ENCODE measurements at places on chromosomes 4 and X.

GRCh38 chr4:178745203-178745602, 1303.0 kb upstream of the AGA start:
- DNase-seq: no peak

GRCh38 chr4:144648042-144648441, 2.1 kb downstream of the HHIP start:
- DNase-seq: no peak

- no peak for DNase-seq
Observed at GRCh38 chr4:130855533-130855932, 1759.6 kb downstream of the C4orf33 start.

- DNase-seq: no peak
Observed at GRCh38 chrX:31126205-31126604, 54.4 kb upstream of the FTHL17 start.

DNA sequence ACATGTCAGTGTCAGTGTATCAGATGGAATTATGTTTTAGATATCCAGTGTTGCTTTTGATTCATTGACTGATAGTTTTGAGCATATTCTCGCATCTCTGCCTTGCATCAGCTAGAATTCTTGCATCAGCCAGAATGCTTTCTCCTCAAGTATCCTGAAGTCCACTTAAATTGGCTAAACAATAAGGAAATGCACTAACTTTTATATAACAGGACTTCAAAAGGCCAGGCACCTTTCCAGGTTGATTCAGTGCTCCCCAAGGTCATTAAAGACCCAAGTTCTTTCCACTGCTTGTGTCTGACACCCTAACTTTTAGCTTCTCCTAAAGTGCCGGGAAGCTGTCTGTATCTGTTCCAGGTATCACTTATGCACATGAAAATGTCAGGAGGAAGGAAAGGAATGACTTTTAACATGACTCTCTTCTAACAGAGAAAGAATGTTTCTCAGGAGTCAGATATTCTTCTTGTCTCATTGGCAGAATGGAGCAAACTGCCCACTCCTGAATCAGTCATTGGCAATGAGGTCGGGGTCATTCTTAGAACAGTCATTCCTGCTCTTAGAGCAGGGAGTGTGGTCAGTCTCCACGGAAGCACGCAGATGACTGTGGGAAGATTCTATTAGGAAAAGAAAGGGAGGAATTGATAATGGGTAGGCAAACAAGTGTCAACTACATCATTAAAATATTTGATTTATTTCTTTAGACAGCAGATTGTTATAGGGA, 92.9 kb upstream of the TLL1 start:
- no peak for DNase-seq

DNA sequence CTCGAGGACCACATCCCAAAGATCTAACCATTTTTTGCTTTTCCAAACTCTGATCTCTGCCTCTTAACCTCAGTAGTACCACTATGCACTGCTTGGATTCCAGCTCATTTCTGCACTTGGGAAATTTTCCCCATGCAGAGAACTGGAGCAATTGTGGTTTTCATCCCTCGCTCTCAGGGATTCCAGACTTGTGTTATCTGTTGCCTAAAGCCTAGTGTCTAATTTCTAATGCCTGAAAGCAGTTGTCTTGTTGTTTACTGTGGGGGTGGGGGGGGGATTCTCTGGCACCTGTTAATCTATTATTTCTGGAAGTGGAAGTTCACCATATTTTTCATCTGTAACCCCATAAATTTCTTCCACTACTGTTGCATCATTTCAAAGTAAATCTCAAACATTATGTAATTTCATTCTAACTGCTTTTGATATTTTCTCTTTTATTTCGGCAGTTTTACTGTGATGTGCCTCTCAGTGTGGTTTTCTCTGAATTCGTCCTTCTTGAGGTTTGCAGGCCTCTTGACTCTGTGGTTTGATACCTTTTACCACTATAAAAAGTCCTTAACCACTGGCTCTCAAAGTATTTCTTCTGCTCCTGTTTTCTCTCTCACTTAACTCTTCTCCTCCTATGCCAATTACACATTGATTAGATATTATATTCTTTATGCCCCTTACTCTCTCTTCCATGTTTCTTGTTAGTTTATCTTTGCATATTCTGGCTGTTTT, 205.6 kb upstream of the EOLA2 start:
- no peak for DNase-seq

DNA sequence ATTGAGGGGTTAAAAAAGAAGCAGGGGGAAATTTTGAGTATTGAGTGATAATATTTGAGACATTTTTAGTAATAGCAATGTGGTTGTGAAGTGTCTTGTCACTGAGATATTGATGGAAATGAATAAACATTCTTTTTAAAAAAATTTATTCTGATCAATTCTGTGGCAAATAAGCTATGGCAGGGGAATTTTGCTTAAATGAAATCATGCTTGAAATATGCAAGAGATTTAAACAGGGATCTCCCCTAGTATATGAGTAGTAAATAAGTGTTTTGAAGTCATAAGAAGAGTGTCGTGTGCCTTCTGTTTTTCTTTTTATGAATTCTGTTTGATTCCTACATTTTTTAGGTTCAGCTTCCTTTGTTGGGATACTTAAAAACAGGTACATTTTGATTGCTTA, 23.2 kb downstream of the IL15 start:
- DNase-seq: no peak

- no peak for DNase-seq
Observed at GRCh38 chrX:69153060-69153730, 12.1 kb downstream of the PJA1 start.

- no peak for DNase-seq
Observed at GRCh38 chrX:84123585-84123984, 64.4 kb downstream of the RPS6KA6 start.

DNA sequence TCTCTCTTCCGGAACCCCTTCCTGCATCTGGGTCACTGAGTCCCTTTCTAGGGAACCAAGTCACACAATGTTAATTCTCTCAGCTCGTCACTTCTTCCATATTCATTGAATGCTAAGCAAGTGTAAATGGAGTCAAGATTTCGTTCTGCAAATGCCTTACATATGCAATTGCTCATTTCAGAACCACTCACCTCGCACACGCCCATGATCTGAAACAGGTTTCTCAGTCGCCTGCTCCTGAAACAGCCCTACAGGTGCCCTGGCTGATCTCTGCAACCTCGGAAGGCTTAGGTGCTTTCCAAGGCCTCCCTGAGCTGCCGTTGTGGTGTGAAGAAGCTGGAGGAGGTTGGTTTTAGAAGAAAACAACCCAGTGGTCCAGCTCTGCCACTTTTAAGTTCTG, 100.8 kb upstream of the MSX1 start:
- no peak for DNase-seq

- DNase-seq: no peak
Observed at GRCh38 chrX:45766981-45767501, 566.4 kb upstream of the DIPK2B start.

DNA sequence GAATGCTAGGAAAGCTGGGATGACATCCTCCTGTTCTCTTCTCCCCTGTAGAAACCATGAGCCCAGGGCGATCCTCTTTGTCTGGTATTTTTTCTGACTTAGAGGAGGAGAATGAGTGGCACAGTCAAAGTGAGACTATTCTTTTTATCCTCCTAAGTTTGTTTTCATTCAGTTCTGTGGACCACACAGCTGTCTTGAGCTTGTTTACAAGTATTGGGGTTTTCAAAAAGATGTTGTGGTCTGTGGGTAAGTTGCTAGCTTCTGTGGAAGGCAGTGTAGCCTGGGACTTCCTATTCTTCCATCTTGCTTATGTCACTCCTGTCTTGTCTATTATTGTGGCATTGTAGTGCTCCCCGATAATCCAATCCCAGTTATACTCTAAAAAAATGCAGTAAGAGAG, 223.0 kb downstream of the PAPSS1 start:
- no peak for DNase-seq

DNA sequence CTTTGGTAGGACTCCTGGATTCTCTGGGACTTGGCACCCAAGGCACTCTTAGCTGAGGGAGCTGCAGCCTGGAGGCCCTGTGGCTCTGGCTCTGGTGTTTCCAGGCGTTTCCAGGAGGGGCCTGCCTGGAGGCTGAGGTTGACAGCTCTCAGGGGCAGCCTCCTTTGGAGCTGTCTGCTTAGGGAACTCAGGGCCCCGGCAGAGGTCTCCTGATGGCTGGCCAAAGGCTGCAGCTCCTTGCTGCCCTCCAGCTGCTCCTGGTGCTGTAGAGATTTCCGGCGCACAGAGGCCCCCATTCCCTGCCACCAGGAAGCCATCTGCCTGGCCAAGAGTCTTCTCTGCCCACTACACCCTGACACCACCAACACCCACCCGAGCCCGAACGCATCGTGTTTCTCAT, 25.3 kb upstream of the ARHGEF38 start:
- no peak for DNase-seq

GRCh38 chr4:87196927-87197326, 23.5 kb downstream of the KLHL8 start:
- no peak for DNase-seq

GRCh38 chr4:82430964-82431745, 765 bp downstream of the ENOPH1 start:
- DNase-seq: peak; percentile 60

DNA sequence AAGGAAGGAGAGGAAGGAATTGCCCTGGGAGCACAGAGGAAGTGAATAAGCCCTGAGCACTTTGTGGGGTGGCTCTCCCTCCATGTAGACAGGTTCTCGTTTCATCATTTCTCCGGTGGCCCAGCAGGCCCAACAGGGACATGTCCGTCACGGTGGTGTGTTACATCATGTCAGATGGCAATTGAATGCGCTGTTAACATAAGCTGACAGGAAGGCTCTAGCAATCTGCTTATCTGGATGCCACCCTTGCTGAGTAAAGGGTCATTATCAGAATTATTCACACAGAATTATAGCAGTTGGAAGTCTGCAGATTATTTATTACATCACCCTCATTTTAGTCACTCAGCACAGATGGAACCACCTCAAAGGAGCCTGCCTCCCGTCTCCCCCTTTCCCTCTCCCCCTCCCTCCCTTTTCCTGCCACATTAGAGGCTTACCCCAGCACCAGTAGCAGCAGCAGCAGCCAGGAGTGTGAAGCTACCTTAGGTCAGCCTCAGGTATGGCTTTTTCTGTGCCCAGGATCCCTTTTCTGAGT, 124.3 kb upstream of the TRIM2 start:
- no peak for DNase-seq

DNA sequence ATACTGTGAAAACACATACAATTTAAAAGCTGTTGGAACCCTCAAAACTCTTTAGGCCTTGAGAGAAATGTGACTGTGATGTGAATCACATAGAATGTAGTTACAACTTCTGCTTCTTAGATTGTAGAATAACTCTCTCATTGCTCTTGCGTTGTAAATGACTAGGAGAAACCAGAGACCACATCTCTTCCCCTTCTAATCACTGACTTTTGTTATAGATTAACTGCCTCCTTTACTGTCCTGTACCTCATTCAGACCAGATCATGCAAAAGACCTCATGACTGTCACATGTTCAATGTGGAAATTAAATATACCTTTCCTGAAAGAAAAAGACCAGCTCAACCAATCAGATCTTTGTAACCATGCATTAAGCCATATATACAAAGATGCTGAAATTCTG, 43.2 kb upstream of the NEIL3 start:
- DNase-seq: no peak

- DNase-seq: no peak
Observed at GRCh38 chr4:152045449-152045806, 284.6 kb upstream of the GATB start.

- no peak for DNase-seq
Observed at GRCh38 chr4:120801137-120801758, 121.3 kb downstream of the PRDM5 start.

DNA sequence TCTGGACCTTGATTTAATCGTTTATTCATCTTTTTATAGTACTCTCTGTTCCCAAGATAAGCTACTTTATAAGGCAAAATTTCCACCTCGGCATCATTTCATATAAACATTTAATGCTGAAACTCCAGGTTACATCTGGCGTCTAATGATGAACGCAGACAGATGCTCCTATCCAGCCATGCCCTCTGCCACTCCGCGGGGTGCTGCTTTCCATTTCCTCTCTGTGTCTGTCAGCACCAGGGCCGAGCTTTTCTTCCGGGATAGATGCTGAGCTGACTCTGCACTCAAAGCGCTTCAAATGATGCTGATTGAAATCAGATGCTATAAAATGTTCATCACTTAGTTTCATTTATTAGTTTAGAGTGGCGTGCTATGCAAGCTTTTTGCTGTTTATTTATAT, 80.5 kb upstream of the HELT start:
- DNase-seq: no peak

DNA sequence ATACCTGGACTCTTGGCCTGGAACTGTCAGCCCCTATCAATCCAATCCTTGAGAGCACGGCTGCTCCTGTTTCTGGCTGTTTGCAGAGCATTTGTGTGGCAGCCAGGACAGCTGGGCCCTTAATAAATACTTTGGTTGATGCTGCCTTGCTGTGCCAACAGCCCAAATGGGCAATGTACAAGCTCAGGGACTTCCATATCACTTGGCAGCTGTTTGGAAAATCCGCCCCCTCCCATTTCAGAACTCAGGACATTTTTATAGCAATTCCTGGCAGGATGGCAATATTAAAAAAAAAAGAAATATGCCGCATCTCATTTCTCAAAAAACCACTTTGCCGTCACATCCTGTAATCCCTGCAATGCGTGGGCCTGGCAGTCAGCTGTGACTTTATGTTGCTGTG, 218.9 kb downstream of the HS3ST1 start:
- no peak for DNase-seq

GRCh38 chr4:77148078-77148477, 8.9 kb upstream of the CCNG2 start:
- no peak for DNase-seq

DNA sequence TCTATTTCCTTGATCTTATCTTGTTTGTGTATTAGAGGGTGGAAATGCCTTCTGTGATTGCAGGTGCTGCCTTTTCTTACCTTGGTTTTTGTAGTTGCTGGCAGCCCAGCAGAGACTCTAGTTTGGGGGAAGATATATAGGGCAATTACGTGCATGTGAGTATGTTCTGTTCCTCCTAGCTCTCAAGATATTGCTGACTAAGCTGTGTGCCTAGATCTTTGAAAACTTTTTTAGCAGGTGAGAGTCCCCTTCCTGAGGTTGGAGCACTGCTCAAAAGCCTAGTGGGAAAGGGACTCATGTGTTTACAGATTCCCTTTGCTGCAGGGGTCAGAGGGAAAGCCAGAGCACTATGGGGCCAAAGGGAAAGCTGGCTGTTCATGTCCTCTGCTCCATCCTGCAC, 136.1 kb downstream of the VSIG4 start:
- no peak for DNase-seq

- DNase-seq: no peak
Observed at GRCh38 chr4:101835121-101835904, 44.8 kb downstream of the BANK1 start.

DNA sequence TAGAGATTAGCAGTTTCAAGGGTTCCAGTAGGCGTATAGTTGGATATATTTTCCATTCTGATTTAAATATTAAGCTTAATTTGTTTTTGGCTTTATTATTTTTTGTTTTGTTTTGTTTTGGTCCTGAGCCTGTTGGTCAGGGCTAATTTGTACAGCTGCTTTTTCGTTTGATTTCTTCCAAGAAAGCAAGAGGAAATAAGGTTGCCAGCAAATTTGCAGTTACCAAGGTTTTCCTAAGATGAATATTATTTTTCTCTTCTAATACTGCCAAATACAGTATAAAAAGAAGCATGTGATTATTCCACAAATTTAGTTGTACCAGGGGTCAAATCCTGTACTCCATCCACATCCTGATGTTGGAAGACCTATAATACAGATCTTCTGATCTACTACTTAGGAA, 24.9 kb downstream of the PLAC1 start:
- no peak for DNase-seq

GRCh38 chr4:162683659-162684370, 482.9 kb downstream of the NAF1 start:
- DNase-seq: no peak

All from activated naive CD4-positive, alpha-beta T cell treated with anti-CD3 and anti-CD28 coated beads, Interleukin-2, amount 50 U/mL, for 72 hours (primary cell).